ENCODE measurements at places on chromosomes 11 and 22.

- DNase-seq = peak; percentile 84
Observed at GRCh38 chr11:67584205-67584880, 731 bp downstream of the GSTP1 start.

- no peak for DNase-seq
Observed at GRCh38 chr11:101436511-101437142, 147.2 kb downstream of the TRPC6 start.

DNA sequence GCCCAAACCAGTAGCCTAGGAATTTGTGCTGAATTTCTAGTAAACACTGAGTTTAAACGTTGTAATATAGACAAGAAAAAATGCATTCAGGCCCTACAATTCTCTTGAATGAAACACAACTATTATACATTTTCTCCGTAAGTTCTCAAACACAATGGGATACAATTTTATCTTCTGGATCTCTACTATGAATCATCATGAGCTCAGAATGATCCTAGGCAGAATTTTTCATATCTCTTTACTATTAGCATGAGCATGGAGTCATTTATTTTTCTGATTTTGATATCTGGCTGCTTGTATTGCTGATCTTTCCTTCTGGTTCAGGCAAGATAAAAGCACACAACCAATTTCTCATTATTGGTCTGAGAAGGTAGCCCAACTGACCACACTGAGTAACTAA is 1123.4 kb upstream of the RAG2 start:
- peak; percentile 45 for DNase-seq

DNA sequence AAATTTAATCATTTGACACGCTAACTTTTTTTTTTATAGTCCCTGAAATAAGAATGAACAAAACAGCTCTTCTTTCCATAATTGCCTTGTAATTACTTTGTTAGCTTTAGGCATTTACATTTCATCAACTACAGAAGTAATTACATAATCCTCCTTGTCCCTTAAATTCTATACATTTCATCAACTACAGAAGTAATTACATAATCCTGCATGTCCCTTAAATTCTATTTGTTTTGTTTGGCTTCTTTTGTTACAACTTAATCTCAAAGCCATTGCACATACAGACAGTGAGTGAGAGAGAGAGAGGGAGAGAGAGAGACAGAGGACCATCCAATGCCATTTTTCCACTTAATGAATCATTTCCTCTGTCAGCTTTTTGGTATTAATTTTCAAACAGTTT is 873.2 kb downstream of the METTL15 start:
- no peak for DNase-seq

GRCh38 chr11:117070016-117070415 is 28.2 kb downstream of the SIK3 start:
- DNase-seq = no peak

DNA sequence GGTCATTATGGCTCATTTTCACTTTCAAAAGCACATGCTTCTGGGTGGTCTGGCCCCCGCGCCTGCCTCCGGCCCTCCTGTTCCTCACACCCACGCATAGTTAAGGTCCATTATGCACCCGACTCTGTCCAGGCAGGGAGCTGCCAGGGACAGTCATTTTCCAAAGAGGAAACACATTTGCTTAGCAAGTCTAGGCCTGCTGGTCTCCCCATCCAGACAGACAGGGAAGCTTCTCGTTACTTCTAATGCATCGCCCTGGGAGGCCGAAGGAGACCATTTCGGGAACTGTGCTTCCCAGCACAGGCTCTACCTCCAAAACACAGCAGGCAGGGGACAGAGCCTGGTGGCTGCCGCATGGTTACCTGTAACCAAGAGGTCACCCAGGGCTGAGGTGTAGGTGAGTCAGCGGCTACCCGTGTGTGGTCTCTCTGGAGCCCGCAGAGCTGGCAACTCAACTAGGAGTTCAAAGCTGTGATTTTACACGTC is 87.1 kb upstream of the SHANK2 start:
- DNase-seq = peak; percentile 67

GRCh38 chr11:104897891-104898684 is at the start of gene CASP12:
TSS of gene CASP12 (minus strand) at chr11:104898460.
- no peak for DNase-seq

- DNase-seq = no peak
Observed at GRCh38 chr11:83609191-83609590, 323.0 kb upstream of the CCDC90B start.

GRCh38 chr22:30502153-30502552 is 3.3 kb downstream of the SEC14L4 start:
- DNase-seq = no peak

GRCh38 chr11:83881428-83881827 is 595.3 kb upstream of the CCDC90B start:
- DNase-seq = no peak

DNA sequence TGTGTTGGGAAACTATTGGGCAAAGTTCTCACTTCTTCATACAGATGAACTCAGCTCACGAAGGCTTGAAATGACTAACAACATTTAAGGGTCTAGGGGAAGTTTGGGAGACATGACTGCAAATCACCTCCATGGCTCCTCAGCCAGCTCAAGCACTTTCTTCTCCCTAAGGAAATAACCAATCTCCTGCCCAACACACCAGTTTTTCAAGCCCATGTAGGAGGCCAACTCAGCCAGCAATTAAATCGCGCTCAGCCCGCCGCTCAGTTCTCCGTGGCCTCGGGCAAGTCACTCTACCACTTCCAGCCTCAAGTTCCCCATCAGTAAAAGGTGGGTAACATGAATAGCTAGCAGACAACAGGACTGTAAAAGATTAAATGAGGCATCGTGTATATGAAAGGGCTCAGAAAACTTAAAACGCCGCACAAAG is 796 bp downstream of the POLDIP3 start:
- DNase-seq = no peak

DNA sequence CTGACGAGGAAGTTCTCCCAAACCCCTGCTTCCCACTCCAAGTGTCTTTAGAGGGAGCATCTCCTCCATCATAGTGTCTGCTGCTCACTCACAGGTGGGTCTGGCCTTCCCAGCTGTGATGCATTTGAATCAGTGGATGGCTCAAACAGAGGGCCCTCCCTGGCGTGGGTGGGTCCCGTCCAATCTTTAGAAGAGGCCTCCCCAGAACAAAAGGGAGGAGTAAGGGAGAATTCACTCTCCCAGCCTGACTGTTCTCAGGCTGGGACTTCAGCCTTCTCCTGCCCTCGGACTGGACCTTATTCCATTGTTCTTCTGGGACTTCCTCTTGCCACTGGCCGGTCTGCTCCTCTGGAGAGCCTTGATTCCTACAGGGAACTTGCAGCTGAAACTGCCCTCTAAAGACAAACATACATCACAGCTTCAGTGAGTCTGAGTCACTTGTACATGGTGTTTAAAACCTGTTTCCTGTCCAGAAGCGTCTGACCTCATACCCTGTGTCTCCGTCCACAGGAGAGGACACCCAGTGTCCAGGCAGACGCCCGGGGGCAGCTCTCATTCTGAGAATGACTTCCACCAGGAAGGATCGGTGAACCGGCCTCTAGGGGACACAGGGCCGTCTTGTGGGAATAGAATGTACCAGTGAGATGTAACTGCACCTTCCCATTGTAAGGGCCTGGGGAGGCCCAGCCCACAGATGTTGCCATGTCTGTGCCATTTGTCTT is 234.7 kb downstream of the BRD1 start:
- no peak for DNase-seq

DNA sequence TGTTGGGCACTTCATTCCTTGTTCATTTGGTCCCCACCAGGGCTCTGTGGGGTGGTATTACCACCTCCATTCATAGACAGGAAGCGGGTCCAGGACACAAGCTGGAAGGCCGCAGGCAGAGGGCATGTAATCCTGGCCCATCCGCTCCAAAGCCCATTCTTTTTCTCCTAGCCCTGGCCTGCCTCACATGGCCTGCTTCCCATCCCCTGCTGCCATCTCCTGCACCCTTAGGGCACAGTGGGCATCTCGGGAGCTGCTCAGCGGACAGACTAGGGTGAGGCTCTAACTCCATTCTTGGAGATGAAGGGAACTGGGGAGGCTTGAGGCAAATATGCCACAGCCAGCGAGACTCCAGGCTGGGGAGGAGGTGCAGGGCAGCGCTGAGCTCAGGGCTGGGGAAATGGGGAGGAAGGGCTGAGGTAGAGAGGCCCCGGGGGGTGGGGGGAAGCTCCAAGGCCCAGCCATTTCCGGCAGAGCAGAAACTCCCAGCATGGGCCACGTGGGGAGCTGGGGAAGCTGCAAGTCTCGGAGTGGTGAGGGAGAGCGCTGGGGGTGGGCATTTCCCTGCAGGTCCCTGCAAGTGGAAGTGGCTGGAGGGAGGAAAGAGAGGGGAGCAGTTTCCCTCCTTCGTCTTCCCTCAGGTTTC is 14.3 kb upstream of the BCL9L start:
- DNase-seq = no peak

GRCh38 chr22:47402876-47403525 is 640.6 kb downstream of the TBC1D22A start:
- DNase-seq = no peak

DNA sequence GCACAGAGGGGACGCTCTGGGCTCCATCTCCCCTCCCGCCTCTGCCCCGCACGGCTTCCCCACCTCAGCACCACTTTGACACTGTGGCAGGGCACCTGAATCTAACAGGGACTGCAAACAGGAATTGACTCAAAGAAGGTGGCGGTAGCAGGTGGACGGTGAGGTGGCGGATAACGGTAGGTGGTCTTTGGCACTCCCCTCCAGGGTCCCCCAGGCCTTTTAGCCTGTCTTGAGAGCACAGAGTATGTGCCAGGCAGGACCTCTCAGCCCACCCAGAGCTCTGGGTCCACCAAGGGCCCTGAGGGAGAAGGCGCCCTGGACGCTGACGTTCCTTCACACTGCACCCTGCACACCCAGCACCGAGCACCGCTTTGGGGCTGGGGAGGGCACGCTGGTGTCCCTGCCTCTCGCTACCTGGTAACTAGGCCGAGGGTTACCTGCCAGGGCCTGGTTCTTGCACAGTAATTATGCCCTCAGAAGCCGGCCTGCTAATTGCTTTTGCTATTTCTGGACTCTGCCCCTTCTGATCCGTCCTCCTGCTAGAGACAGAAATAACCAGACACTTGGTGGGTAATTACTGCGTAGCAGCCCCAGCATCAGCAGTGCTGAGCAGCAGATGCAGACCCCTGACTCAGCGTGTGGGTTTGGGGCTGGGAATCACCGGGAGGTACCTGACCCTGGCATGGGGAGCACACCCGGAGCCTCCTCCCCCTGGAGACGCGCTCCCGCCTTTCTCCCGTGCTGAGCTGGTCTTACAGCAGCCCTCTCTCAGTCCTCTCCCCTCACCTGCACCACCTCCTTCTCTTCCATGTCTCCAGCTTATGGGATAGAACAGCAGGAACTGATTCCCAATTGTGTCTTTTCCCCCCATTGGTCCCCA is 103.3 kb upstream of the B3GAT1 start:
- no peak for DNase-seq

GRCh38 chr11:68890490-68891231 is 13.0 kb downstream of the MRPL21 start:
- DNase-seq = no peak

GRCh38 chr22:21445437-21446127 is 21.6 kb upstream of the TMEM191C start:
- no peak for DNase-seq

- DNase-seq = peak; percentile 42
Observed at GRCh38 chr11:66388780-66389386, 17.3 kb upstream of the SLC29A2 start.

GRCh38 chr11:13249992-13250391 is 27.6 kb upstream of the BMAL1 start:
- DNase-seq = no peak

GRCh38 chr22:36470994-36471331 is 10.5 kb downstream of the TXN2 start:
- peak; percentile 79 for DNase-seq

GRCh38 chr22:42444077-42444904 is 12.1 kb upstream of the NFAM1 start:
- DNase-seq = peak; percentile 79

DNA sequence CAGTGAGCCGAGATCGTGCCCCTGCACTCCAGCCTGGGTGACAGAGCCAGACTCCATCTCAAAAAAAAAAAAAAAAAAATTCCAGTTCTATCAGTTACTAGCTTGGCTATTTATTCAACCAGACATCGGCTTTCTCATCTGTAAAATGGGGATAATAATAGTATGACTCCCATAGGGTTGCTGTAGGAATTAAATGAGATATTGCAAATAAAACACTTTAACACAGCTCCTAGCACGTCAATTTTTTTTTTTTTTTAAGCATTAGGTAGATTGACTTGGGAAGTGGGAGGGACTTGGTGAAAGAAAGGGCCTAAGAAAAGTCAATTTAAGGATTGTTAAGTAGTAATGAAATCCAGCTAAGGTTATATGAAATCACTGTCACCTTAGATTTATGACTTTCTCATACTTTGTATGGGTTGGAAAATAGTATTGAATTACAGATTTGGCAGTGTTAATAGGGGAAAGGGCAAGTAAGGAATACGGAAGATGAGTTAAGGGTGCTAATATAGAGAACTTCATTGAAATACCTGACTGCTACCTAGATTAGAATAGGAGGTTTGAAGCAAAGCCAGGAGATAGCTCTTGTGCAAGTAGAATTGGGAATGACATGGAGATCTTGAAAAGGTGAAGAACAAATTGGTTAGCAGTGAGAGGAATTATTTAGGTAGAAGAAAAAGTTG is 28.8 kb downstream of the BIRC2 start:
- no peak for DNase-seq

GRCh38 chr11:121521145-121522042 is 68.6 kb upstream of the SORL1-AS1 start:
- peak; percentile 85 for DNase-seq

GRCh38 chr11:69234740-69235710 is 58.9 kb upstream of the MYEOV start:
- no peak for DNase-seq

DNA sequence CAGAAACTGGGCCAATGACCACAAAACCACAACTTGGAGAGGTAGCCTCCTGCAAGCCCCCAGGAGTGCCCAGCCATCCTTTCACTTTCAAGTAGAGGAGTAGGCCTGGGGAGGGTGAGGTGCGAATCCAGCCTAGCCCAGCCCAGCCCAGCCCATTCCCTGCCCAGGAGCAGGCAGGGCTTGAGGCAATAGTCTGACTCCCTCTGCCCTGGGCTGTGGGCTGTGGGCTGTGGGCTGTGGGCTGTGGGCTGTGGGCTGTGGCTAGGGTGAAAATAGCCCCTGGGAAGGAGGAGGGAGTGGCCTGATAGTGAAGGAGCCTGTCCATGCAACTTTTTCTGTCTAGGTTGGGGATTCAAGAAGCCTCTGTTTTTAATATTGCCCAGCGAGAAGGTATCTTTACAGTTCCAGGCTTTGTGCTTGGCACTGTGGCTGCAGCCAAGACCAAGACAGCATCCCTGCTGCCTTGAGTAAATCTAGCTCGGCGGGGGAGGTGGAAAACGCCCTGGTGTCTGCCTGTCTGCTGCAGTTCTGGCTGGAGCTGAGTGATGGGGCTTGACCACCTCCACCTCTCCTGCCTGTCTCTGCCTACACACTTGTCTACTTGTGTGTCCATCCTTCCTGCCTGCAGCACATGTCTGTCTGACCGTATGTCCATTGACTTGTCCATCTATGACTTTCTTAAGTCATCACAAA is 40.7 kb downstream of the LMO1 start:
- no peak for DNase-seq
